ENCODE measurements at places on chromosomes 7 and 10.

- DNase-seq: no peak
These were observed 104.9 kb upstream of the MBL2 start for GRCh38 chr10:52877451-52877850.

DNA sequence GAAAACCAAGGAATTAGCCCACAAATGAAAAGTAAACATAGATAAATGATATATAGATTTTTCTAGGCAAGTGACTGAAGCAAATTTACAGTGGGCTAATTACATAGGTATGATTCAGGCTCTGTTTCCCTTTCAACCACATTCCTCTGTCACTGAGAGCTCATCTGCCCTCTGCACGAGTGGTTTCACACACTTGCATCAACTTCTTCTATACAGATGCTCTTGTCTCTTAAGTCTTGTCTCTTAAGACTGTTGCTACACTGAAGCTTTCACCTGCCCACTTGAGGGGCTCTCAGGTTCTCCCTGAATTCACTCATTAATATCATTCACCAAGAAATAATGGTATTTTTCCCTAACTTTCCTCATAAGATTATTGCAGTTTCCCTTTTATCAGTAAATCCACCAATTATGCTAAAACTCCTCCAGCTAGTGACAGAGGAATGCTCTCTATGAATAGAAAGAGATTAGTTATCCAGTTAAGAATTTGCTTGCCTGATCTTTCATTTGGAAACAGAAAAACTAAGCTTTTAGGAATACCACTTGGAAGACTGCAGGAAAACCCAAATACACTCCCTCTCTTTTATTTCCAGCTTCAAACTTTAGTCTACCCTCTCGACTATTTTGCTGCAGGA is 95.7 kb downstream of the ELAPOR2 start:
- DNase-seq: no peak

DNA sequence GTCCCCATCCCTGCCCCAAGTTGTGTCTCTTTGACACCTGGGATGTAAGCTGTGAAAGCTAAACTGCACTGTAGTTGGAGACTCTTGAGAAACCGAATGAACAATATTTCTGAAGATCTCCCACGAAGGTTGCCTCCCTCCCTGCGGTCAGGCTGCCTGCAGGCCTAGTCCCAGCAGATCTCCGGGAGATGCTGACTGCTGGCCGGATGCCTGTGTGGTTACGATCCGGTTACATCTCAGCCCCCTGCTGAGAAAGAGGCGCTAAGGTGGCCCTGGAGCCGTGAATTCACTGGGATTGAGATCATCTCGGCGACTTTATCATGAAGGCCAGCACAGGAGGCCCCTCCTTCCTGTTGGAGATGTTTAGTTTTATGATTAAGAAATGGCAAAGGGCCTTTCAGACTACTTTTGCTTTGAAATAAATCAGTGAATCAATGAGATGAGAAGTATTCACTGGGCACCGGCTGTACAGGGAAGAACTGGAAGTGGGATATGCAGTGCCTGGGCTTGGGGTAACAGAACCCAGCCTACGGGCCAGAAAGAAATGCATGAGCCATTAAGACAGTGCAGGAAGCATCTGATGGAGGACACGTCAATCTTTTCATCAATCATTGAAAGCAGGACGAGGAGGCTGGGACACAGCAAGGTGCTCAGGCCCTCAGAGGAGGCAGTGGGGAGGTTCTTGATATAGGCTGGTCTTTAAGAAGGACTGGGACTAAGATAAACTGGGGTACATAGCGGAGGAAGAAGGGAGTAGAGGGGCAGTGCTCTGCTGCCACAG is 177.6 kb downstream of the PRKAG2 start:
- DNase-seq: no peak

DNA sequence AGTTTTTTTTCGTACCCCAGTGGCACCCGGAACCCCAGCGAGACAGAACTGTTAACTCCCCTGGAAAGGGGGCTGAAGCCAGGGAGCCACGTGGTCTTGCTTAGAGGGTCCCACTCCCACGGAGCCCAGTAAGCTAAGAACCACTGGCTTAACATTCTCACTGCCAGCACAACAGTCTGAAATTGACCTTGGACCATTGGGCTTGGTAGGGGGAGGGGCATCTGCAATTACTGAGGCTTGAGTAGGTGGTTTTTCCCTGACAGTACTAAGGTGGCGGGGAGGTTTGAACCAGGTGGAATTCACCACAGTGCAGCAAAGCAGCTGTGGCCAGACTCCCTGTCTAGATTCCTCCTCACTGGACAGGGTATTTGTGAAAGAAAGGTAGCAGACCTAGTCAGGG is 196.5 kb downstream of the ADK start:
- DNase-seq: no peak

DNA sequence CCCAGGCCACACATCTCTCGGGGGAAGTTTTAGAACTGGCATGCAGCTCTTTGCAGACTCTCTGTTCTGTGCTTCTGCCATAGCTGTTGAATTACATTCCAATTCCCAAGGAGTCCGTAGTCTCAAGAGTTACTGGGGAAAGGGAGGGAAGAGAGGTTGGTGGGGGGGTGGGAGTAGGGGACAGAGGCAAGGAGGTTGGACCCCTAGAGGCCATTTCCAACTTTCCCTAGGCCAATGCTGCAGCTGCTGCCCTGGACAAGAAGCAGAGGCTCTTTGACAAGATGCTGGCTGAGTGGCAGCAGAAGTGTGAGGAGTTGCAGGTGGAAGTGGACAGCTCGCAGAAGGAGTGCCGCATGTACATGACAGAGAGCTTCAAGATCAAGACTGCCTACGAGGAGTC is 23.8 kb downstream of the MYH16 start:
- DNase-seq: no peak

- no peak for DNase-seq
These were observed 12.5 kb downstream of the RNF133 start for GRCh38 chr7:122686360-122686878.

DNA sequence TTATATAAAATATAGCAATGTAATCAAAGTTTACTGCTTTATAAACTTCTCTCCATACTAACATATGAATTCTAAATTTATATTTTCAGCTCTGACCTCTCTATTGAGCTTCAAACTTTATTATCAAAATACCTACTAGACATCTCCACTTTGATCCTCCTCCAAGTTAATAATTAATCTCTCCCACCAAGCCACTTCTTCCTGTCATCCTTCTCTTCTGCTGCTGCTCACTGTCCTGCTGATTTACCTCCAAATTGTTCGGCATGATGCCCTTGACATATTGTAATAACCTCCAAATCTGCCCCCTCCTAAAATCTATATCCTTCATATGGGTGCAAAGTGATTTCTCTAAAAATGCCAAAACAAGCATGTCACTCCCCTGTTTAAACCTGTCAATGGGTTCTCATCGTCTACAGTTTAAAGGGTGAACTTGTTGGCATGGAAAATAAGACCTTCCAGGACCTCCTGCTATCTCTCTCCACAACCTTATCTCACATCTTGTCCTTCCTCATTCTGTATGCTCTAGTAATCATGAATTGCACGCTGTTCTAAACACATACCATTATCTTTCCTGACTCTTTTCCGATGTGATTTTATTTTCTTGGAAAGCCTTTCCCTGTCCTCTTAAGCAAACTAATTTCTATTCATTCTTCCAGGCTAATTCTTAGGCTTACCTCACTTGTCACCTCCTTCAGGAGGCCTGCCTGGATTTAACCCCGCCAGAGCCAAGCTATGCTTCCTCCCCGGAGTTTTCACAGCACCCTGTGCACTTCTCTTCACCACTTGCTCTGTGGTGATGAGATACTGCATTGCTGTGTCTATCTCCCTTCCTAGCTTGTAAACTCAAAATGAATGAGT is 52.1 kb upstream of the STK17A start:
- DNase-seq: no peak

DNA sequence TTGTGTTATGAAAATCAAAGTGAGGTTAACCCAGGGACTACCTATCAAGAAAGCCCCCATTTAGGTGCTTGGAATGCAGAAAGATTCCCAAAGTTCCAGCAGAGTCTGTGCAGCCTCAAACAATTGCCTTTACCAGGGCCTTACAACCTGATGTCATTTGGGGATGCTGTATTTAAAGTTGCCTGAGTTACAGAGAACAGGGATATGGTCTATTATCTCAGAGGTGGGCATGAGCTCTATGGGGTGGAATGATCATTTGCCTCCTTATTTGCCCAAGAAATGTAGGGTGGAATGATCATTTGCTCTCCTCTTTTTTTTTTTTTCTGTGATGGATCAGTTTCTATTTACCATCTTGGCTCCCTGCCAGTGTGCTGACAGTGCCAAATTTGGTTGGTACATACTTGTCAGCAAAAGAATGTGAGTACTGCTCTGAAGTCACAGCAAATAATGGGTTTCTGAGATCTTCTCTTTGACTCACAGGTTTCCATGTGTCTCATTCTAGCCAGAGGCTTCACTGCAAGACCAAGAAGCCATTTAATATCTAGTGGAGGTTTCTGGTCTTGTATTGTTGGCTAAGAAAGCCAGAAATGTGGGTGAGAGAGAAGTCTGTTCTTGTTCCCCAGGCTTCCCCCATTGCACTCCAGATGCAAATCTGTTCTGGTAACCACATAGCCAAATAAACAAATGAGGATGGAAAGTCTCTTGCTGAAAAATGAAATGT is 45.5 kb upstream of the ZNRF2 start:
- no peak for DNase-seq

GRCh38 chr7:43925984-43926797 is at the start of gene UBE2D4:
TSS of gene UBE2D4 (plus strand) at chr7:43926436. CDS start at chr7:43926533, 97 bp downstream.
- DNase-seq: peak; percentile 90
